NCI-H1048 (cell line): ENCODE measurements at places on chromosomes 2 and 18.
A peak's percentile ranks its signal among the peaks of the same experiment; 100 is the strongest.

- no peak for DNase-seq
These were observed 111.7 kb downstream of the CDH2 start for GRCh38 chr18:28065031-28065792.

DNA sequence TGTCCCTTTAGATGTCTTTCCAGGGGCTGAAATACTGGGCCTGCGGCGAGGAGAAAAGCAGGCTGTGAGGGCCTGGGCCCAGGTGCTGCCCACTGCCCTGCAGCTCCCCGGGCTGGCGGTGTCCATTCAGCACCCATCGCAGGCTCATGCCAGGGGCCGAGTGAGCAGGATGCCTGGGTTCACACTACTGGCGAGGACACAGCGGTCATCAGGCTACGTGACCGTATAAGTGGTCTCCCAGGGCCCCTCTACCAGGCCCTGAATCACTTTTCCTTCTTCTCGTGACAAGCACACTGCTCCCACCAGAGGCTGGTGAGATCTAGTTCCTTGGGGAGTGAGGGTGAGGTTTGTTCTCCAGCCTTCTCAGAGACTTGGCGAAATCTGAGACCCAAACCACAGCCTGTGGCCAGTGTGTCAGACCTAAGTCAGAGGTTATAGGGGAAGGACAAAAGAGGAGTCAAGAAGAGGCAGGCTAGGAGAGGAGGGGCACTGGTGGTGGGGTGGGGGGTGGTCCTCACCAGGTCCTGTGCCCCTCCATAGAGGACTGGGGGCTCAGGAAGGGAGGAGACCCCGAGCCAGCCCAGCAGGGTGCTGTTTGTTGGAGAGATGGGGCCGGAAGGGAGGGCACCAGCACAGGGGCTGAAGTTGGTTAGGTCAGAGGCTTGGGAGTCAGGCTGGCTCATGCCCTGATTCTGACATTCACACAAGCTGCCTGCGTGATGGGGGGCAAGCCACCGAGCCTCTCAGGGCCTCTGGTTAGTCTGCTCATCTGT lies 6.6 kb upstream of the SEMA4C start:
- DNase-seq: no peak

- DNase-seq: no peak
These were observed 179.2 kb downstream of the RIT2 start for GRCh38 chr18:42936289-42936688.

GRCh38 chr2:3867469-3867868 lies 164.1 kb downstream of the DCDC2C start:
- DNase-seq: no peak

DNA sequence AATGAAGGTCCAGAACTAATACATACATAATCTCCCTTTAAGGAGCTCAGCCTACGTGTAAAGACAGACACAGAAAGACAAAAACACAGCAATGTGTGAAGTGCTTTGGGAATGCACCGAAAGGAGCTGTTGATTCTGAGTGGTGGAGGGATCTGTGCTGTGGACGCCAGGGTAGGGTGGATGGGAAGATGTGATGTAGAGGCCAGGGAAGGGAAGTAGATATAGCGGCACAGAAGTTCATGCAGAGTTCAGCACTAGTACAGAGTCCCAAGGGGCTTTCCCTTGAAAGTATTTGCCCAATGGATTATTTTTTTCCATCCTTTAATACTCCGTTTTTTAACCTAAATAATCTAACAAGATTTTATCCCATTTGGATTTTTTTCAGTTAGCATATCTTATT lies 32.1 kb upstream of the DOCK10 start:
- DNase-seq: no peak

DNA sequence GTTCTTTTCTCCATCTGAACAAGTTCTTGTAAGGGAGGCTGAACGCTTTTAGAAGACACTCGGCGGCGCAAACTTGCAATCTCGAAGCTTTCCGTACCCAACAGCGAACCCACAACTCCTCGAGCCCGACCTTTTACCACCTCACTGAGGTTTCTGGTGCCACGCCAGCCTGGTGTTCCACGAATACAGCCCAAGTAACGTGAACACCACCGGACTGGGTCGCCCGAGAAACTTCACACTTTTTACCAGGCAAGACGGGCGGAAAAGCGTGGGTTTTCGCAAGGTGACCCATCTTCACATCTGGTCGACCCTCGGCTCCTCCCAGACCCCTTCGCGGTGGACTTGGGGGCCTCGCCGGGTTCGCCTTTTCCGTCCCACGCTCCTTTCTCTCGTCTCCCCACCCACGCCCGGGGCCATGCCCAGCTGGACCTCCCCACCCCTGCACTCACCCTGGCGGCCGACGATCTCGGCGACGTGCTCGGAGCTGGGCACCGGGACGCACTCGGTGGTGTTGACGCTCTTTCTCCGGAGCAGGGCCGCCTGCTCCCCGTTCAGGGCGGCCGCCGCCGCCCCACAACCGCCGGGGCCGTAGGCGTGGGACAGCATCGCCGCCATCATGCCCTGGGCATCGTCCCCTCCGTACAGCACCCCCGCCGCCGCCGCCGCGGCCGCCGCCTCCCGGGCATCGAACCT lies 1.2 kb downstream of the MEX3C start:
- DNase-seq: no peak

GRCh38 chr18:30016179-30016578 lies 1026.4 kb downstream of the DSC3 start:
- no peak for DNase-seq

DNA sequence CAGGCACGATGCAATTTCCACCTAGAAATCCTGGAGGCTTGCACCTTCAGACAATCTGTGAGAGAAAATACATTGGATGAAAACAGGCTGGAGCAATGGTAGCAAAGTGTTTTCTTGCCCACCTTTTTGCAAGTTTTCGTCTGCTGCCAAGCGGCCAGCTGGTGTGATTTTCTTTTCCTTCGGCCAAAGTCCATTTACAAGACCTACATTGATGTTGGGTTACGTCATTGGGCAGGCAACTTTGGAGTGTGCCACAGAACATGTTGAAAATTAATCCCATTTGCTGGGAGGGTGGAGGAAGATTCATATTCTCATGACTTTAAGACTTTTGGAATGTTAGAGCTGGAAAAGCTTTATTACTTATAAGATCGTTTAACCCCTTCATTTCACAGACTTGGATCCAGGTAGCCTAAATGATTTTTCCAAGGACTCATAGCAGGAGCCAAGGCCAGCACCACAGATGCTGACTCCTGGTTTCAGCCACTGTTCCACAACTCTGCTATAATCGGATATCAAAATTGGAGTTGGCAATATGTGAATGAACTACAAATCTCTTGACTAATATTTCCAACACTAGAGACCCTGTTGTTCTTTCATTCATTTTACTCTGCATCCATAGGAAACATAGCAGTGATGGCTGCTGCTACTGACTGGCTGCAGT lies 352.1 kb downstream of the RND3 start:
- DNase-seq: no peak

DNA sequence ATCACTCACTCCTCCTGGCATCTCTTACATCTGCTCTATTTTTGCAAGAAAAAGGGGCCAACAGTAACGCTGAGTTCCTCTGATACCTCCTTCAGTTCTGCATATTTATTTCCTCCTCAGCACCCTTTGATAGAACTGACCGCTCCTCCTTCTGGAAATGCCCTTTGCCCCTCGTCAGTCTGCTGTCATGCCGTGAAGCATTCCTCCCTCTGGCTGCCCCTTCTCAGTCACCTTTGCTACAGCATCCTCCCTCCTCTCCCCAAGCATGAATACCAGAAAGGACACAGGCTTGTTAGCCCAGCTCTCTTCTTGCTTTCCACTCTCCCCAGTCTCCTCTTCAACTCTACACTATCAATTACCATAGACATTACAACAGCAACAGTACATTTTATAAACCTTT lies 135.4 kb downstream of the NBAS start:
- no peak for DNase-seq

DNA sequence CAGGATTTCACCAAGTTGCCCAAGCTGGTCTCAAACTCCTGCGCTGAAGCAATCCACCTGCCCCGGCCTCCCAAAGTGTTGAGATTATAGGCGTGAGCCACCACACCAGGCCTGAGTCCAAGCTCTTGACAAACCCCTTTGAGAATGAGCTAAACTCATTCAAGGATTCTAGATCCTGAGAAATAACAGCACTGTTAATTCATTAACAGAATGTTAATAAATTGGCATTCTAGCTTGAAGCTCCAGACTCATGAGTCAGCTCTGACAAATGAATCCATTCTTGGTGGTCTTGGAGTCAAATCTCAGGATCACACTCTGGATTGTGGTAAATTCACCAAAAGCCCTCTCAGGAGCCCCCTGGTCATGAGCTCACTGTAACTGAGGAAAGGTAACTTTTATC lies 1.8 kb downstream of the NARS1 start:
- DNase-seq: no peak

- no peak for DNase-seq
These were observed 81.9 kb upstream of the COL5A2 start for GRCh38 chr2:189261431-189261841.

- no peak for DNase-seq
These were observed 643.6 kb upstream of the DDX18 start for GRCh38 chr2:117170897-117171296.

- no peak for DNase-seq
These were observed 193.5 kb downstream of the MYO3B start for GRCh38 chr2:170371231-170371998.

GRCh38 chr18:148841-149240 lies 9.5 kb upstream of the USP14 start:
- no peak for DNase-seq

GRCh38 chr2:203846490-203847105 lies 21.0 kb upstream of the CTLA4 start:
- no peak for DNase-seq

- no peak for DNase-seq
These were observed 245.4 kb downstream of the INSIG2 start for GRCh38 chr2:118333664-118334063.

DNA sequence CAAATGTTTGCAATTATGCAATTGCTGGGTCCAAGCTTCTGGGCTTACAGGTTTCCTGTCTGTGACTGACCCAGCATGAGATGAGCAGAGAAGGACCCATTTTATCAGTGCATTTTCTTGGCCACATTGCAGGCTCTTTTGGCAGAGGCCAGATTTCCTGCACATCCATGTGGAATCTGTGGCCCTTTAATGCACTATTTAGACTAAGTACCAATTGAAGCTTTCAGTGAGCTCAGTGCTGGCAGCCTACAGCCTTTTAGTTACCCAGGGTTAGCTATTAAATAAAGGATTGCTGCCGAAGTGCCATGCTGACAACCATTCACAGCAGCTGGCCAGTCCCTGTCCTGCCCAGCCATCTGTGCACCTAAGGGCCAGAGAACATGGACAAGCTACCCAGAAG lies 165.0 kb downstream of the ANKRD30B start:
- no peak for DNase-seq

DNA sequence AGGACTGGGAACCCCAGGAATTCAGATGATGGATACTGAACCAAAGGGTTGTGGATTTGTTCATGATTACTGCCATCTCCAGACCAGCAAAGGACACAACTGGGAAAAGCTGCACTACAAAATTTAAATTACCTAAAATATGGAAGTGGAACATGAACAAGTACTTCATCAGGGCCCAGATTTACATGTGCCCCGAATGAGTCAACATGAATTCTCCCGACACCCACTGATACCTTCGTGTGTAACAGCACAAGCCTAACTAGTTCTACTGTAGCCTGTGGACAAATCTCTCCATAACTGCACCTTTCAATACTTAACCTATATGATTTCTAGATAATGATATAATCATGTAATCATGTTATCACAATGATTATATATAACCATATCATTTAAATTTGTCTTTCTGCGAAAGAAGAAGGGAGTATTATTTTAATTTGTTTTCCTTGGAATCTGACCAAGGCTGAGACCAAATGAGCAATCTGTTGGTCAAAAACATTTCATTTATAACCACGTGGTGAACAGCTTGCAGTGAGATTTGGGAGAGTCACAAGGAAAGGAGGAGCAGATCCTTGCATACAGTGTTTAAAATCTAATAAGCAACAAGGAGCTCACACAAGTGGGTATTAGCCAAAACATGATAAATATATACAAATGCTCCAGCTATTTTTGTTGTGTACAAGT lies 70.5 kb downstream of the CACNB4 start:
- no peak for DNase-seq

- no peak for DNase-seq
These were observed 50.2 kb upstream of the SIGLEC15 start for GRCh38 chr18:45775241-45775676.

- no peak for DNase-seq
These were observed 126.5 kb downstream of the RNF144A start for GRCh38 chr2:7043690-7044089.

DNA sequence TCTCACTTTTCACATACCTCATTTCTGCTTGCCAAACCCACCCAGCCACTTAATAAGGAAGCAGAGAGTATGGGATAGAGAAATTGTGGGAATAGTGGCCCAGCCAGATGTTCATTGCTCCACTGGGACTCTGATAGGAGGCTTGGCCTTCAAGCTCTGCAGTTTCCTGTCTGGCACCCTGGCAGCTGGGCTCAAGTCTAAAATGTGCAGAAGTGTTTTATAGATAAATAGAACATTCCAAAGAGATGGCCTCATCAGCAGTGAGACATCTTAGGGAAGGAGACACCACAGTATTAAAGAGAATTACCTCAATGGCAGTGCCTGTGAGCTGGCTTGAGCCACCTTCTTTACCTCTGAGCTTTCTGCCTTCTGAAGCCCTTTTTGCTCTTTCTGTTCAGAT lies 24.7 kb downstream of the COPS7B start:
- DNase-seq: no peak

GRCh38 chr18:48833701-48834412 lies 116.9 kb downstream of the SMAD7 start:
- no peak for DNase-seq

- DNase-seq: no peak
These were observed 247.3 kb downstream of the RAD51AP2 start for GRCh38 chr2:17270894-17271293.

DNA sequence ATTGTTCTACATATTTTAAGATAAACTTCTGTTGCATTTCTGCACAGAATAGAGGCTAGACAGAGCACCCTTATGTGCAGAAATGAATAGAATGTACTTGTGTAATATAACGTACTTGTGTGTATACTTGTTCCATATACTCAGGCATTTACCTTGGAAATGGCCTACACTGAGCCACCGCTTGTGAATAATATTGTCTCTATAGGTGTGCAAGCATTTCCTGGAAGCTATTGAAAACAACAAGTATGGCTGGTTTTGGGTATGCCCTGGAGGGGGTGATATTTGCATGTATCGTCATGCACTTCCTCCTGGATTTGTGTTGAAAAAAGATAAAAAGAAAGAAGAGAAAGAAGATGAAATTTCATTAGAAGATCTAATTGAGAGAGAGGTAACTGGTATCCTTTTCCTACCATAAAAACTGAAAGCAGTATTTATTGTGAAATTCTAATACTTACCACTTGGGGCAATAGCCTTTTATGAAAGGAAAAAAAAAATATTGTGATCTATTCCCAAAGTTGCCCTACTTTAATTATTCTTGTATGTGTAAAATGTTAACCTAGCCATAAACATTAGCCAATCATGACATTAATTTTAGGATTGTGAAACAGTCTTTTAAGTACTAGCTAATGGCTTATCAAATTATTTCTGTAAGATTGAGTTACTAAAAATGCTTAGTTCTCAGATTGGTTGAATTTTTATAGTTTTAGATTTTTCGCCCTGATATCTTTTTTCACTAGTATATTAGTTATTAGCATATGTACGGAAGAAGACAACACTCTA lies 18.0 kb downstream of the ZC3H15 start:
- DNase-seq: peak; percentile 16

- no peak for DNase-seq
These were observed 40.9 kb downstream of the CENPO start for GRCh38 chr2:24833821-24834732.

- no peak for DNase-seq
These were observed 19.5 kb downstream of the NXPH2 start for GRCh38 chr2:138760676-138761075.

GRCh38 chr2:240789051-240789453 lies 31.0 kb downstream of the KIF1A start:
- no peak for DNase-seq

GRCh38 chr2:96888072-96889011 lies 18.5 kb upstream of the SEMA4C start:
- no peak for DNase-seq
